Urothelium cell line (cell line): ENCODE measurements at places on chromosomes 3 and 15.
A peak's percentile ranks its signal among the peaks of the same experiment; 100 is the strongest.

- DNase-seq: peak; percentile 30
These were observed 446.6 kb upstream of the BCHE start for GRCh38 chr3:166283840-166284239.

DNA sequence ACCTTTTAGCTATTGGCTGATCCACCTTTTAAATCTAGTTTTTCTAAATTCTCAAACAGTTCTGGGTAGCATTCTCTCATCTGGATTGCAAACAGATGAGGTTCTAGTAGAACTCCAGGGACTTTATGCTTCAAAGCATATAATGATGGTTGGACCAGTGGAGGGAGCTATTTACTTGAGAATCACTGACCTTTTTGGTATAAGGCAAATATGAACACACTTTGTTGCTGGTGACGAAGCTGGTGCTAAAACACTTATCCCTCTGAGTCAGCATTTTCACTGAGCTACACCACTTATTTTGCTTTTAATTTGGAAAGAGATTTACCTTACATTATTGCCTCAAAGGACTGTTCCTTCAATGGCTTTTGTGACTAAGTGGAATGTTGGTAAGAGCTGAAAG lies 58.6 kb upstream of the SLITRK3 start:
- peak; percentile 3 for DNase-seq

DNA sequence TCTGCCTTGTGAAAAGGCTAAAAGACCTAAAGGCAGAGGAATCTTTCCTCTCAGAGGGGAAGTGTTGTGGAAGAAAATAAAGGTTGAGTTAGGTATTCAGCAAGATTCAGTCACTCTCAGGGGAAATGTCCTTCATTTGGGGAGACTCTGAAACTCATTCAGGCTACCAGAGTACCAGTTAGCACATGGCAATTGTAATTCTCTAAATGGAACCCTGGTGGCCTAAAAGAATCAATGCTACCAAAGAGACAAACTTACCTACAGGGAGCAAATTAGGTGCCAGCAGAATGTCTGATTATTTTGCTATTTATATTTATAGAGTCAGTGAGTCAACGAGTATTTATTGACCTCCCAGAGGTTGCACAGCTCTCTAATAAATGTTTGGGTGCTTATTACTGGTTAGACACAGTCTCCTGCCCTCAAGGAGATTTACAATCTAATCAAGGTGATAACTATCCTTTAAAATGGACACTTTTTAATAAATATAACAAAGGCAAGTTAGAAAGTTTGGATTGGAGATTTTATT lies 33.9 kb upstream of the CDIN1 start:
- no peak for DNase-seq

- DNase-seq: no peak
These were observed 58.2 kb upstream of the SCN5A start for GRCh38 chr3:38707730-38708129.

DNA sequence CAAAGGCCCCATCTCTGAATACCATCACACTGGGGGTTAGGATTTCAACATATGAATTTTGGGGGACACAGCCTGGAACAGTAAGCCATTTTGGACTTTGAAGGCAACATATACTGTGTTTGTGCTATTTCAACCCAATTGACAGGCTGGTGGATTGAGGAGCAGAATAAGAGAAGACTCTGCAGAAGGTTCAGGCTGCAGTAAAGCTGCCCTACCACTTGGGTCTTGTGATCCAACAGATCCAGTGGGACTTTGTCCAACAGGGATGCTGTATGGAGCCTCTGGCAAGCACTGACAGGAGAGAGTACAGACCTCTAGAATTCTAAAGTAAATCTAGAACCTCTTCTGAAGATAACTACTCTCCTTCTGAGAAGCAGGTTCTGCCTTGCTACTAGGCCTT lies 1.1 kb upstream of the BCL2L10 start:
- DNase-seq: no peak

DNA sequence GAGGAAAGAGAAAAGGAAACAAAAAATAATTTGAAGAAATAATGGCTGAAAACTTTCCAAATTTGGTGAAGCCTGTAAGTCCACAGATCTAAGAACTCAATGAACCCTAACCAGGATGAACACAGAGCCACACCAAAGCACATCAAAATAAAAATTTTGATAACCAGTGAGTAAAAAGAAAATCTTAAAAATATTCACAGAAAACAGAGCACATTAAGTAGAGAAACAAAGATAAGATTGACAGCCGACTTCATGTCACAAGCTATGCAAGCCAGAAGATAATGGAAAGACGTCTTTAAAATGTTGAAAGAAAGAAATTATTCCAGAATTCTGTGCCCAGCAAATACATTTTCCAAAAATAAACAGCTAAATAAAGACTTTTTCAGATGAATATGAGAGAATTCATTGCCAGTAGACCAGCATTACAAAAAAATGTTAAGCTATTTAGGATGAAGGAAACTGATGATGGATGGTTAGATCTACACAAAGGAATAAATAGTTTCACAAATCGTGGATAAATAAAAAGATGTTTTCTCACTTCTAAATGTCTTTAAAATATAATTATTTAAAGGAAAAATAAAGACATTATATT lies 140.2 kb upstream of the SKOR1 start:
- no peak for DNase-seq

GRCh38 chr3:45330510-45331295 lies 57.7 kb upstream of the LARS2 start:
- DNase-seq: no peak

DNA sequence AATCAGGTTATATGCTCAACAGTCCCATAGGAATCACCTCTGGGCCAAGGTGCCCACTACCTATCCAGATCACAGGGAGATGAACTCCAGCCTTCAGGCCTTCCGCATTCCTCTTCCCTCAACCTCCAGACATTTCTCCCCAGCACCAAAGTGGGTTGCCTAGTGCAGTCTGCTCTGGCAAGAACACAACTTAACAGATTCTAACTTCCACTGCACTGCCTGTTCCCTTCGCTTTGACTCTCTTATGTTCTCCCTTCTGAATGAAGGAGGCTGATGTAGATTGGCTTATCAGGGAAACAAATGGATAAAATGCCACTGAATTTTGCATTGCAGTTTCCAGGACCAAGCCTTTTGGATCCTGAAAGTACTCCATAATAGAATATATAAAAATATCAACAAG lies 106.3 kb downstream of the SRGAP3 start:
- no peak for DNase-seq

GRCh38 chr3:9553021-9553947 lies at the start of gene LHFPL4:
Gene LHFPL4 (minus strand): TSS chr3:9553822. CDS start chr3:9552679, 1,143 bp downstream.
- DNase-seq: peak; percentile 63

- no peak for DNase-seq
These were observed 254.6 kb downstream of the UBE2E2 start for GRCh38 chr3:23457697-23458096.

DNA sequence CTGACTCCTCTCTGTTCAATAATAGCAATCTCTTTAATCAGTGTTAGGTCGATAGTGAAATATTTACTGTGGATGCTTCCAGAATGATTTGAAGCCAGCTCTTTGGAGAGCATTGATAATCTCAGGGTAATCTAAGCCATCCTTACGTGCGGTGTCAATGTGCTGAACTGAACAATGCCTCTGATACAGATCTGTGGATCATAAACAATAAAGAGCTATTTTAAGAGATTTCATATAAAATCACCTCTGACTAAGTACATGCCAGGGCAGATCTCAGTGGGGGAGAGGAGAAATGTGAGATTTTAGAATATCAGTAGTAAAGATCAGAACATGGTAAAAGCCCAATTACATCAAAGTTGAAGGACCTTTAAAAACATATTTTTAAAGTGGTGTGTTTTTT lies 319.3 kb upstream of the GBE1 start:
- DNase-seq: no peak

- no peak for DNase-seq
These were observed 176.9 kb downstream of the STAC start for GRCh38 chr3:36557021-36557707.

DNA sequence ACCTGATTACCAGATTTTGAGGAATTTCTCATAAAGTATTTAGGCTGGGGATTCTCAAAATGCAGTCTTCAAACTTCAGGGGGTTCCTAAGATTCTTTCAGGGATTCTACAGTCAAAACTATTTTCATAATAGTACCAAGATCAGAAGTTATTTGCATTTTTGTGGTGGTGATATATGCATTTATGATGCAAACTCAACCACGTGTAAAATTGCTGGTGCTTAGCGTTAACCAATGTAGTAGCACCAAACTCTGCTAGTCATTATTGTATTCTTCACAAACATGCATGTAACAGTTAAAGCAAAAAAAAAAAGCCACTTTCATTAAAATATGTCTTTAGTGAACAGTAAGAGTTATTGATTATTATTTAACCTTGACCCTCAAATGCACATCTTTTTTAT lies 274.9 kb upstream of the DNAJC19 start:
- no peak for DNase-seq

DNA sequence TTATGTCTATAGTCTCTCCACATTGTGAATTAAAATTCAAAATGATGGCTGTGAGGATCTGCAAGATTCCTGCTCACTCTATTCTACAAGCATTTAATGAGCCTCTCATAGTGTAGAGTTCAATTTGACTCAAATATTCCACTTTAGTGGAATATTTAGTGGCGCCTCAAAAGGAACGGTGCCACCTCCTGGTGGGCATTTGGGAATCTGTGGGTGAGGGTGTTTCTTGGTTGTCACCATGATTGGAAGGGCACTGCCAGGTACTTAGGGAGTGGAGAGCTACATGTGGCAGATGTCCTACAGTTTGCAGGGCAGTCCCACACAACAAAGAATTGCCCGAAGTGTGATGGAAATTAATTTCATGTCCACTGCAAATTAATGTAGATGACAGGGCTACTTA lies 21.5 kb upstream of the KCNMB3 start:
- DNase-seq: no peak

- no peak for DNase-seq
These were observed 266.1 kb downstream of the SLC9A9 start for GRCh38 chr3:143581972-143582722.

DNA sequence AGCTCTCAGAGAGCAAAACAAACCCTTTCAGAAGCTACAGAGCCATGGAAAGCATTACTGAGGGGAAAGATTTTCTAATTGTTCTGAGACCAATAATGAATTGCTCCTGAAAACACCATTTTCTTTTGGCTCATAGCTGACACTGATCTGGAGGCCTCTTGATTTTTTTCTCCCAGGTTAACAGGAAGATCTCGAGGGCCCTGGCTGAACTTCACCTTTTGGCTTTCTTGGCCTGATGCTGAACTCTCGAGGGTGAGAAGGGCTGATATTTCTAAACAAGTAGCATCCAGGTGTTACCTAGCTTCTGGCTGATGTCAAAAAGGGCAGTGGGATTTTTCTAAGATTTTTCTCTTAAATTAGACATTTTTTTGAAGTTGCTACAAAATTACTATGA lies 19.9 kb upstream of the NFKBIZ start:
- no peak for DNase-seq

- no peak for DNase-seq
These were observed 8.6 kb downstream of the GABRA5 start for GRCh38 chr15:26875476-26875850.

DNA sequence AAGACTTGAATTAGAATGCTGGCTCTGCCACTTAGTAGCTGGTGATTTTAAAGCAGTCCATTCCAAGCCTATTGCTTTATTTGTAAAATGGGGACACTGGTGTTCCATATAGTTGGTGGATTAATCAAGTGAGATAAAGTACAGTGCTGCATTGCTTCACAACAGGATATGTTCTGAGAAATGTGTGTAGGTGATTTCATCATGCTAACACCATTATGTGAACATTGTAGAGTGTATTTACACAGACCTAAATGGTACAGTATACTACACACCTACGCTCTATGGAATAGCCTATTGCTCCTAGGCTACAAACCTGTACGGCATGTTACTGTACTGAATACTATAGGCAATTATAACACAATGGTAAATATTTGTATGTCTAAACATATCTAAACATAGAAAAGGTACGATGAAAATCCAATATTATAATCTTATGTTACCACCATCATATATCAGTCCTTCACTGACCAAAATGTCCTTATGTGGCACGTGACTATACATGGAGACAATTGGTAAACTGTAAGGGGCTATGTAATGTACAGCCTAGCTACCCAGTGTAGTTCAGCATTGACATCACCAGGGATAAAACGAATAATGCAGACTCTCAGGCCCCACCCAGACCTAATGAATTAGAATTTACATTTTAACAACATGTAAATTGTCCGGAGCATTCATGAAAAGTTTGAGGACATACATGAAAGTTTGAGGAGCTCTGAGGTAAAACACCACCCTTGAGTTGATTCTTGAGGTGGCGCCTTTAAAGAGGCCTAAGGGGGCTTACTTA lies 121.4 kb upstream of the BFSP2 start:
- no peak for DNase-seq

- DNase-seq: no peak
These were observed 183.6 kb downstream of the MBNL1 start for GRCh38 chr3:152452318-152452717.

DNA sequence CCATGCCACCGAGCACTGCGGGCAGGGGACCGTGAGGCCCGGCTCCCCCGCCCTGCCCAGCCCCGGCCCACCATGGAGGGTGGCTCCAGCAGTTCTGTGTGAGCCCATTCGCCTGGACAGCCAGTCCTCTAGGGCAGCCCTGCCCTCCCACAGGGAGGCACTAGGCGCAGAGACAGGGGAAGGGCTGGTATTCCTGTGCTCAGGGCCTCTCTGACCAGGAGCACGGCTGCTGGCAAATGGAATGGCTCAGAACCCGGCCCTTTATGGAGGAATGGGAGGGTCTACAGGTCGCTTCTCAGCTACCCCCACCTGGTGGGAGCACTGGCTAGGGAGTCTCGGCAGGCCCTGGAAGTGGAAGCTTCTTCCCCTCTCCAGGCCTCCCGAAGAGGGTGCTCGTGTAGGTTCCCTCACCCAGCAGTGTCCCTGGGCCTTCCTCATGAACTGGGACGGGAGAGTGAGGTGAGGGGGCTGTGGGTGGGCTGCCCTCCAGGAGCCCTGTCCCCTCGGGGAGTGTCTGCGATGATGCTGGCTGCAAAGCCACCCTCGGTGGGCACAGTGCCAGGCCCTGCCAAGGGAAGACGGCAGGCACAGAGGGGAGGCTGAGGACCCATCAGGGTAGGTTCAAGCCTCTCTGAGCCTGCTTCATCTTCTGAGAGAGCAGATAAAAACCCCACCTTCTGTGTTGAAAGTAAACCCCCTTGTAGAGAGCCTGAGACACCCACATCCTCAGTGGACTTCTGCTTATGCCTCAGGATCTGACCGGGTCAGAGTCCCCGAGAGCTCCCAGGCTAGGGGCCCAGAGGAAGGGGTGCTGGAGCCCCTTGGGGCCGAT lies 1.5 kb downstream of the MELTF start:
- peak; percentile 12 for DNase-seq

GRCh38 chr15:92968926-92969651 lies 69.0 kb downstream of the CHD2 start:
- DNase-seq: no peak
